SJSA1 (cell line): ENCODE measurements at places on chromosomes 5 and 9. TPM values are rescaled to one million over a fixed set of nuclear protein-coding genes. Genes with fewer than 3 reads are reported as not detected.
A peak's percentile ranks its signal among the peaks of the same experiment; 100 is the strongest.

Gene DDX4
- not detected in 2 replicates for total RNA-seq

Gene OCLN
- total RNA-seq: 19.8 and 45.6 TPM in 2 replicates

Gene PCDHGA1
- total RNA-seq: 2.2 and 3.1 TPM in 2 replicates

Gene PCDHGA9
- 0.55 TPM in 1 of 2 replicates, not detected in the other for total RNA-seq

Gene UBLCP1
- total RNA-seq: 87.0 and 93.9 TPM in 2 replicates

- no peak for DNase-seq
- H3K27ac ChIP-seq: no peak within 1 kb of the TSS
- no peaks in the 10 kb centered on the region for H3K27me3 ChIP-seq
- no peaks in the 10 kb centered on the region for H3K36me3 ChIP-seq
Observed at GRCh38 chr9:135639196-135639595, at the start of gene GLT6D1. Gene GLT6D1 (minus strand): TSS chr9:135639540. CDS start chr9:135639187, 353 bp downstream.

DNA sequence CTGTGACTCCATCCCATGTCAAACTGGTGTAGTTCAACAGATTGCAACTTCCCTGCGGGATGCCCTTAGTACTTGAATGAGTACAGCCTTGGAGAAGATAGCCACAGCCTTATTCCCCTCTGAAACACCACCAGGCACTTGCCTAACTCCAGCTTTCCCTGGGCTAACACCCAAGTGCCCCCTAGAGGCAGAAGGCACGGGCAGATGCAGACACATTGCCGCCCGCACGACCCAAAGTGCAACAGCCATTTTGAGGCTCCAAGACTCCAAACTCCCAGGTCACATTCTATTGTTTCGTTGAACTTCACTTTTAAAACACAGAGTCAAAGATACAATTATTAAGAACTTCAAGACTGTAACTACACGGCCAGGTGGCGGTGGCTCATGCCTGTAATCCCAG lies 163.6 kb upstream of the CDH6 start:
- no peaks in the 10 kb centered on the region for H3K27me3 ChIP-seq
- H3K36me3 ChIP-seq: no peaks in the 10 kb centered on the region
- no peaks in the 10 kb centered on the region for H3K4me1 ChIP-seq
- DNase-seq: no peak
- no peak overlapping the region for H3K4me3 ChIP-seq

GRCh38 chr5:107813559-107813958 lies 142.8 kb upstream of the EFNA5 start:
- no peak for DNase-seq
- H3K4me3 ChIP-seq: no peak overlapping the region
- H3K27me3 ChIP-seq: no peaks in the 10 kb centered on the region
- H3K4me1 ChIP-seq: peaks cover 37% of the 10 kb centered on the region
- H3K36me3 ChIP-seq: no peaks in the 10 kb centered on the region
- no peak overlapping the region for H3K27ac ChIP-seq

DNA sequence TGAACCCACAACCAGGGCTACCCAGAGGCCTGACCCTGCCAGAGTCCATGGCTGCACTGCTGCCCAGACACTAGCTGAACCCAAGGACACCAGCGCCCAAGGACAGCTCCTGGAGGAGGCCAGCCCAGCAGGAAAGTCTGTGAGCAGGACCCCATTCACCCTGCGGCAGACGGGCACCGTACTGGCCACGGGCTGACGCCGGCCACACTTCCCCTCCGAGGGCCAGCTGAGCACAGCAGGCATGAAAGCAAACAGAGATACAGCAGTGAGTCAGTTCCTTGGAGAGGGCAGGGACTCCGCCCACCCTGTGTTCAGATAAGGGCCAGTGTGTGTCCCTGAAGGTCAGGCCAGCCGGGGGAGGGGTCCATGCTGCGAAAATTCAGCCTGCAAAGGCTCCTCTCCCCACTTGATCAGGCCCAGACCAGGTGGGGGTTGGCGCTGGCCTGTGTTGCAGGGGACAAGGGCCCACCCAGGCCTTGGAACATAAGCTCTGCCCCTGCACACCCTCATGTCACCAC lies 3.2 kb downstream of the RNF208 start:
- peaks cover 47% of the 10 kb centered on the region for H3K36me3 ChIP-seq
- no peaks in the 10 kb centered on the region for H3K27me3 ChIP-seq
- DNase-seq: peak; percentile 20
- peaks cover 20% of the 10 kb centered on the region for H3K4me1 ChIP-seq
- no peak overlapping the region for H3K27ac ChIP-seq

- no peaks in the 10 kb centered on the region for H3K27me3 ChIP-seq
- DNase-seq: no peak
- peaks cover 23% of the 10 kb centered on the region; the same call in 1 of the 2 replicates for H3K36me3 ChIP-seq
Observed at GRCh38 chr5:62488531-62488930, 76.0 kb downstream of the IPO11 start.

DNA sequence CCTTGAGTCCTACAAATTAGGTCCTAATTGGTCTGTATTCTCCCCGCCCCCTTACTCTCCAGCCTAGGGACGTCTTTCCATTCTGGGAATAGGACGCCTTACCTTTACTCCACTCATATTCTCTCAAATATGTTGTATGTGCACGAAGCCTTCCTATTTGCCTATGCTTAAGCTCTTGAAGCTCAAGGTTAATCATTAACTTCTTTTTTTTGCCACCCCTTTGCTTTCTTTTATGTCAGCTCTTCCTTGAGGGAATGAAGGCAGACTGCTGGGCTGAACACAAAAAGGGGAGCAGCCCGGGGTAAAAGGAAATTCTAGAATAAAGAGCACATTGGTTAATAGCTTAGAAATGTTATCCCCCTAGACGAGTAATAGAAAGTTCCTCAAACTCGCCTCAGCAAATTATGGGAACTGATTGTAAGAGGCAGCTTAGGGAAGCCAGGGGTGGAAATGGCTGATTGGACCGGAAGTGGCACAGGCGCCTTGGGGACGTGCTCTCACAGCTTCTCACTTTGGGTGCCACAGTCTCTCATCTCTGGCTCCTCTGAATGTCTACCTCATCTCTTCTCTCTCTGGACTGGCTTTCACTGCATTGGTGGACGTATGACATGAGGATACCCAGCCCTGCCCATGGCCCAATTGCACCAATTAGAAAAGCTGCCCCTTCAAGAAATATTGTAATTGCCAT lies 122.3 kb upstream of the IL12B start:
- peaks cover 42% of the 10 kb centered on the region for H3K4me1 ChIP-seq
- no peak overlapping the region for H3K4me3 ChIP-seq
- H3K27me3 ChIP-seq: no peaks in the 10 kb centered on the region
